ENCODE measurements at places on chromosomes 11 and 22.

DNA sequence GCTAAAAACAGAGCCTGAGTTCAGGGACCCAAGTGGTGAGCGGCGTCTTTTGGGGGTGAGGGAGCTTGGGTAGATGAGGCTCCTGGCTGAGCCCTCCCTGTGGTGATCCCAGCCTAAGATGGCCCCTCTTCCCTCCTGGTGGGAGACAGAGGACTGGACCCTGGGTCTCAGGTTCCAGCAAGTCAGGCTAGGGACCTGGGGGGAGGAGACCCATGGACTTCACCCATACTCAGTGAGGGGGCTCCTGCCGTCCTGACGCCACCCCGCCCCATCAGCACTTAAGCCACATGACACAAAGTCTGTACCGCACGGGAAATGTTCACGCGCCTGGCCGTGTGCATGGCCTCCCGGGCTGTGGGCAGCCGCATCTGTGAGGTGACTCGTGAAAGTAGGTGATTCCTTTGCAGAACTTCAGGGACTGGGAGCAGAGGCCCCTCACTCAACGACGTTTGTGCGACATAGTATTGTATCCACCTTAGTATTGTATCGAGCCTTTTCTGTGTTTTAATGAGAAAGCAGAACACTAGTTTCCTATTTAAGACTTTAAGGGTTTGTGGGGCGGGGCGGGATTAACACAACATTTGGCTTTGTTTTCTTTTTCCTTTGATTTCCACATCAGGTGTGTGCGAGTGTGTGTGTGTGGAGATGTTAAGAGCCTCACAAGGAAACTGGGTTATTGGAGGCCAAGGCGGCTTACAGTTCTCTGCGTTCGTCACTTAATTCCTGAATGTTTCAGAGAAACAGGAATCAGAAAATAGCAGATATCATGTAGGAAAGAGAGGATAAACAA is 18.4 kb upstream of the TMEM191C start:
- DNase-seq = no peak

GRCh38 chr22:49046546-49047361 is 780.9 kb downstream of the BRD1 start:
- DNase-seq = no peak

- no peak for DNase-seq
These were observed 104.3 kb downstream of the RPL27A start for GRCh38 chr11:8786933-8787332.

- no peak for DNase-seq
These were observed 4.8 kb downstream of the ADAMTS8 start for GRCh38 chr11:130423541-130424142.

GRCh38 chr11:74777038-74777437 is 28.4 kb downstream of the RNF169 start:
- no peak for DNase-seq

Measured in stimulated activated CD8-positive, alpha-beta memory T cell treated with anti-CD3 and anti-CD28 coated beads, Interleukin-15, amount 100 ng/mL, for 4 hours (primary cell).